ENCODE measurements at places on chromosomes 11 and 22.

GRCh38 chr11:131582021-131582525, 211.7 kb downstream of the NTM start:
- DNase-seq = no peak

GRCh38 chr22:21701384-21701971, 34.1 kb downstream of the YPEL1 start:
- DNase-seq = no peak

DNA sequence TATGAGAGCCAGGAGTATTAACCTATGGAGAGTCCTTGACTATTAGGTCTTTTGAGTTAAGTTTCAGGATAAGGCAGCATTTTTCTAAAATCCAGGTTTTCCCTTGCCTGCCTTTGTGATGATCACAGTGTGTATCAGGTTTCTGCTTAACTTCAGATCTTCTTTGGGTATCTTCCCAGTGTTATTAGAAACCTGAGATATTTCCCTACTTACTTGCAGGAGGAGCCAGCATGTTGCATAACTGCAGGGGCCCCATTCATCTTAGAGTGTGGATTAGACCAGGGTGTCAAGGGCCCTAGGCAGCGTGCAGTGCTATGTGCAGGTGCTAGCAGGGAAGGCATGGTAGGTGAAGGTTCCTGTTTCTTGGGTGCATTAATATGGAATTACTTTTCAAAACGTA, 69.5 kb downstream of the ZNRF3 start:
- DNase-seq = no peak

- no peak for DNase-seq
These were observed 6.9 kb downstream of the SHISAL1 start for GRCh38 chr22:44305888-44306287.

DNA sequence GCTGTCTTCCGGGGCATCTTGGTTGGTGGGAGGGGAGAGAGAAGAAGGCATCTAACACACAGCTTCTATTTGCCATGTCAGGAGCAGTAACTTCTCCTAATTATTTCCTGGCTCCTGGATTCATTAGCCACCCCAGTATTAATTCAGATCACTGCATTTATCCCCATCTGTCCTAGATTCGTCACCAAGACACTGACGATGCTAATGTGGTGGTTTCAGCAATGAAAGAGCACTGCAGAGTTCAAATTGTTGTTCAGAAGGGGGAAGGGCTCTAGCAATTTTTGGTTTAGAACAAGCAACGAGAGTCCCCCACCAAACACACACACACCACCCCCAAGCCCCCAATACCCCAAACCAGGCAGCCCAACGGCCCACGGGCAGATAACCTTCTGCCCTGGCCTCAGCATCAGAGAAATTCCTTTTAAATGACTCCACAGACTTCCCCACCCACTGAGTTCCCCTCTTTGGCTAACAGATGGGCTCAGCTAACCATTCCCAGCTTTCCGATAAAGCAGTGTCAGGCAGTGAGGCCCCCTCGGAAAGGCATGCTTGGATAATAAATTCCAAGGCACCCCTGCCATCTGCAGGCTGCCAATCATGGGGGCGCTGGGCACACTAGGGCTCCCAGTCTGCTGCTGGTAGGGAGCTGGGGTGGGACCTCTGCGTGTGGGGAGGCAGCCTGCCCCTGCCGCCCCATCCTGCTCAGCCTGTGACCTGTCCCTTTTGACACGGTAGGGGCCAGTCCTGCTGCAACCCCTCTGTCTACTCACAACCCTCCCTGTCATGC, 453.5 kb downstream of the MIAT start:
- peak; percentile 73 for DNase-seq

GRCh38 chr22:28123989-28124766, 205.1 kb upstream of the PITPNB start:
- no peak for DNase-seq

GRCh38 chr11:117961896-117962295, 24.3 kb upstream of the IL10RA start:
- DNase-seq = no peak

- no peak for DNase-seq
These were observed 342.5 kb downstream of the ETS1 start for GRCh38 chr11:128244871-128245270.

- DNase-seq = no peak
These were observed 19.6 kb upstream of the C11orf96 start for GRCh38 chr11:43922744-43923405.

GRCh38 chr22:42636506-42636905, 3.9 kb downstream of the ATP5MGL start:
- DNase-seq = no peak

GRCh38 chr22:33640900-33641299, 279.4 kb downstream of the LARGE1 start:
- DNase-seq = no peak

GRCh38 chr11:36408498-36409136, 101.5 kb downstream of the TRAF6 start:
- no peak for DNase-seq

DNA sequence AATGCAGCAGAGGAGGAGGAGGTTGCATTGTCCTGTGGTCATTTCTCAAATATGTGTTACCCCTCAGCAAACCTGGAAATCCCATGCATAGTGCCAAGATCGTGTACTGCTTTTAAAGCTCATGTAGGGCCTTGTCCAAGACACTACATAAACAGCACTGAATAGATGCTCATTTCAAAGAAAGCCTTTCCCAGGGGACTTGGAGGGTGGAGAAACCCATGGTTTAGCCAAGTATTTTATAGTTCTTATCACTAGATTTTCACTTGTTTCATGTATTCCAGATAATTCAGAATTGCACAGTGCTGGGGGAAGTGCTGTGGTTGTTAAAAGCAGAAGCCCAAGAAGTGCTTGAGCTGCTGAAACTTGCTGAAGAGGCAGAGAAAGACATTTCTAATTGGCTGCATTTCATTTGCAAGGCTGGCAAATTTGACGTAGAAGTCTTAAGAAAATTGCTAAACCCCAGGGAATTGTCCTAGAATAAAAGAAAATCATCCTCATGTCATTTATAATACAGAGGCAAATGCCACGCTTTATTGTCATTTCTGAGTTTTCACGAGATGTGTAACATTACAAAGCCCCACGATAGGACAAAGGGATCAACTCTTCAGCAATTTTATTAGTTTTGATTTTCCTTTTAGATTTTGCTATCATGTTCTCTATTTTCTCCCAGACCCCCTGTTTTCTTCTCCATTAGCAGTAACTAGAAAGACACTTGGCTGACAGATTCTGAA, 20.1 kb downstream of the CSRP3 start:
- no peak for DNase-seq

- no peak for DNase-seq
These were observed 43.5 kb downstream of the SGSM3 start for GRCh38 chr22:40413873-40414272.

- no peak for DNase-seq
These were observed 6.6 kb downstream of the ZBTB16 start for GRCh38 chr11:114066046-114066648.

DNA sequence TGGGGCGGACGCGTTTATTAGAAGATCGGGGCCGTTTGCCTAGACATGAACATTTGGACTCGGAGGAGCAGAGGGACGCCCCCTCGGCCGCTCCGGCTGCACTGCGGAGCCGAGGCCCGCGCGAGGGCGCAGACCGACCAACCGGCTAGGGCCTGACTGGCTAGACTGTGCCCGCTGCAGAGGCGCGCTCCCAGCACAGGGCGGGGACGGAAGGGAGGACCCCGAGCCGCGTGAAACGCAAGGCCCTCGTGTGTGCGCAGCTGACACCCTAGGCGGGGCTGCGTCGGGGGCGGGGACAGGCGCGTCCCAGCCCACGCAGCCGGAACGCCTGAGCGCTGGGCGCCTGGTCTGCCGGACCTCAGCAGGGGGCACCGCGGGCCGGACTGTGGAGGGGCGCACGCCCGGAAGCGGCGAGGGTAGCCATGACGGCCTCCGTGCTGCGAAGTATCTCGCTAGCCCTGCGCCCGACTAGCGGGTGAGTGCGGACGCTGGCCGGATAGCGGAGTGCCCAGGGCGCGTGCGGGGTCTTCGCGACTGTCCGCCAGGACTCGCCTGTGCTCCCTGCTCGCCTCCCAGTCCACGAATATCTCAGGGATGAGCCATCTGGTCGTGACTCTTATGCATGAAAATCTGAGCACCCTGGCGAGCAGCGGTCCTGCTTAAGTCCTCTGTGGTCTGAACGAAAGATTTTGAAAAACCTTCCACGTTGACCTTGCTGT, at the start of gene MRPL40:
MRPL40 (plus strand) TSS at position 413 of the 719 bp plus-strand sequence; CDS start at position 423, 10 bp downstream.
- no peak for DNase-seq

GRCh38 chr11:107702109-107702660, 9.7 kb downstream of the SLN start:
- DNase-seq = no peak

GRCh38 chr11:63939397-63939891, 642 bp downstream of the NAA40 start:
- no peak for DNase-seq

DNA sequence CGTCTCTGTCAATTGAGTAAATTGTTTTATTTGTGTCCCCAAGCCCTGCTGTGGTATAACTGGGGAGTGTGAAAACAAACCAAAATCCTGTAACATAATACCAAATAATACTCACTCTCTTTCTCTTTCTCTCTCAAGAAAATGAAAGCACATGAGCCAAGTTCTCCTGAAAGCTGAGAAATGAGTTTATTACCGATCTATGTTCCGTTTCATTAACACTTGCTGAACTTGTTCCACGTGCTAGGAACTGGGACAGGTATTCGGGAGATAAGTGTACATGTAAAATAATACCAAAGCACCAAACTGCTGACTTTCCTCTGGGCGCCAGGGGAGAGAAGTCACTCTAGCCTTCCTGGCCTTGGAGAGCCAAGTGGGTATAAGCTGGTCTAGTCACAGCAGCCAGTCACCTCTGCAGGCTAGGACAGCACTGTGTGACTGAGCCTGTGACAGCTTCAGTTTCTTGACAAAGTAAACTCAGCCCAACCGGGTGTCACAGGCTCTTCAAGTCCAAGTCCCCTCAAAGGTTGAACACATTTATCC, 23.1 kb downstream of the CD6 start:
- DNase-seq = no peak

- no peak for DNase-seq
These were observed 220.6 kb downstream of the TBC1D22A start for GRCh38 chr22:46983046-46983445.

- DNase-seq = no peak
These were observed 10.1 kb upstream of the BLID start for GRCh38 chr11:122126024-122126688.

DNA sequence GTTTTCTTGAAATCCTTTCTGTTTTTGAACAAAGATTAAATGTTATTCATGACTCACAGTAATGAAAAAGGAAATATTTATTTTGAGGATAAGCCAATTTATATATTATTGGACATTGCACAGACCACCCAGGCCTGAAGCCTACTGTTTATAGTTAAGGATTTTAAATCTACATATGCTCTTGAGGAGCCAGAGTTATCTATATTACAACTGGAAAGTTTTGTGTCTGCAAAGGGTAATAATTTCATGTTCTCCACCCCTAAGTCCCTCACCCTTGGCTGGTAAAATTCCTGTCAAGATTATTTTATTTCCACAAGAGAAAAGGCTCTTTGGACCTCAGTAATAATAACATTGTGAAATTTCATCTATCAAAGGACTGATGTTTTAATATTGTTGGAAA, 228.2 kb downstream of the TMEM135 start:
- no peak for DNase-seq

DNA sequence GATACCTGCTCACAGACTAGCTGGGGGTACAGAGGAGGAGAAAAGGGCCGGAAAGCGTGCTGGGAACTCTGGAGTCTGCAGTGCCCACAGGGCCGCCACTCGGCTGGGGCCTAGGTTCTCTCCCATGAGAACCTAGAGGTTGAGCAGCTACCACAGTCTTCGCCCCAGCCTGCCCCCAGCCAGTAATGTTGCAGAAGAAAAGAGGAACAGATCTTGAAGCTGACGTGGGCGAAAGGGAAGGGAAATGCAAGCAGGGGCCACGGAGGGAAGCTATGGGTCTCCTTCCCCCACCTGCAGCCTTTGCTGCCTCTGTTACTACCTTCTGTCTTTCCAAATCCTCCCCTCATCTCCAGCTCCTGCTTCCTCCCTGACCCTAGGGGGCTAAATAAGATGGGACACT, 28.8 kb upstream of the P2RY2 start:
- DNase-seq = no peak

DNA sequence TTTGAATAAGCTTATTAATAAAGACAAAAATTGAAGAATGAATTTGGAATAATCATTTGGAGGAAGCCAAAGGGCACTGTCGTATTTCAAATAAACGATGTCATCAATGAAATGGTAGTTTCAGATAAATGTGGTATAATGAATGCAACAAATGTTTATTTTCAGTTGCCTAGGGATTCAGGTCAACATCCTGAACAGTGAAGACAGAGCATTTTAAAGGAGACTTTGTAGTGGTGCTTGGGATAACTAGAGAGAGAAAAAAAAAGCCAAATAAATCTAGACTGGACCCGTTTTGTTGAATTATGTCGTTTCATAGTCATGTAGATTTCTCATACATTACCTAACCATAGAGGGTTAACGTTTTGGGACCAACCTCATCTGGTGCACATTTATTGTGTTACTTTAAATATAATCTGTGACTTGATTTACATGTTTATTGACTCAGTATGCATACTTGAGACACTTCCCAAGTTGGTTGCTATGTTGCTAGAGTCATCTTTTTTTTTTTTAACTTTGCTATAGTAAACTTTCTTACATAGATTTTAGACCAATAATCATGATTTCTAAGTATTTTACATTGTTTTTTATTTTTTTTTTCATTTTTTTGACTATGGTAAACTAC, 111.1 kb downstream of the NCAM1 start:
- DNase-seq = no peak

Data from non-pigmented ciliary epithelial cell (primary cell).